ENCODE measurements at places on chromosomes 12 and 14.

- no peak for DNase-seq
Measured at GRCh38 chr12:4311776-4312175, 9.2 kb upstream of the TIGAR start.

GRCh38 chr12:117359029-117359845, 2.2 kb downstream of the NOS1 start:
- DNase-seq, result no peak

- DNase-seq, result no peak
Measured at GRCh38 chr12:42130672-42131402, 13.8 kb downstream of the GXYLT1 start.

DNA sequence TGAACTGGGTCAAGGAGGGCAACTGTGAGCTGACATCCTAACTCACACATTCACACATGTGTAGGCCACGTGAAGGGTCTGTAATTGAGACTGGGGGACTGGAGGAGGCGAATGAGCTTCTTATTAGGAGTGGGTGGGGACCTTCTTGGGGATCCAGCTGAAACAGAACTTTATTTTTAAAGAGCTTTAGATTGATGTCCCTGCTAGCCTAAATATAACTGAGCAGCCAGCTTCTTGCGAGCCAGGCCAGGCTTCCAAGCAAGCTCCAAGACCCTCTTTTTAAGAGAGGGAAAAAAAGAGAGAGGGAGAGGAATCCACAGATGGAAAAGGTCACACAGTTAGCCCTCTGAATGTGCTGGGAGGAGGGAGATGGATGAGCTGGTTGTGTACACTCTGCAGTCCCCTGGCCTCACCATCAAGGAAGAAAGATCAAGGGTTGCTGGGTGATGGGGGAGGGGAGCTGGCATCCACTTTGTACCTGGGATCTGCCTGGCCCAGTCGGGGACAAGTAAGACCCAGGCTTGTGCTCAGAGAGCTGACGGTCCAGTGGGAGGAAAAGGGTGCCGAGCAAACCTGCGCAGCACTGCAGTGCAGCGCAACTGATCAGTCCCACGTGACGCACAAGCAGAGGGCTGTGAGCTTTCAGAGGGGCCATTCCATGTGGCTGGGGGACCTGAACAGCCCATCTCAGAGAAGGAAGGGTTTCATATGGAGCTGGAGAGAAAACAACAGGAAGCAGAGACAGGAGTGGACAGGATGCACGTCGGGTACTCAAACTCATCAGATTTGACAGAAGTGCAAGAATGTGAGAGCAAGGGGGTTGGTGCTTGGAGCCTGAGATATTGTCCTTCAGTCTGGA, 154.5 kb downstream of the ZFP36L1 start:
- DNase-seq, result no peak

DNA sequence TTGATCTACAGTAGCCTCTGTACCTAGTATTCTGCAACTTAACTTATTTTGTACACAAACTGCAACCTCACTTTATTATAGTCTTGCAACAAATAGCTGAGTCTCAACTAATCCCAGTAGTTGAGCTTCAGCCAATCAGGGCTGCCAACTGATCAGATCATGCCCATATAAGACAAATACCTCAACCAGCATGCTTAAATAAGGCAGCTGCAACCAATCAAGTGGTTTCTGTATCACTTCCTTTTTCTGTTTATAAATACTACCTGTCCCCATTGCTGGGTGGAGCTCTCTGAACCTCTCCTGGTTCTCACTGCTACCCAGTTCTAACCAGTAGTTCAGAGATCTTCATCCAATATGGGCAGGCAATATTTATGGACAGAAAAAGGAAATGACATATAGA, 248.5 kb upstream of the FBXO33 start:
- no peak for DNase-seq

GRCh38 chr14:103830511-103831270, 16.7 kb downstream of the PPP1R13B start:
- DNase-seq, result no peak

DNA sequence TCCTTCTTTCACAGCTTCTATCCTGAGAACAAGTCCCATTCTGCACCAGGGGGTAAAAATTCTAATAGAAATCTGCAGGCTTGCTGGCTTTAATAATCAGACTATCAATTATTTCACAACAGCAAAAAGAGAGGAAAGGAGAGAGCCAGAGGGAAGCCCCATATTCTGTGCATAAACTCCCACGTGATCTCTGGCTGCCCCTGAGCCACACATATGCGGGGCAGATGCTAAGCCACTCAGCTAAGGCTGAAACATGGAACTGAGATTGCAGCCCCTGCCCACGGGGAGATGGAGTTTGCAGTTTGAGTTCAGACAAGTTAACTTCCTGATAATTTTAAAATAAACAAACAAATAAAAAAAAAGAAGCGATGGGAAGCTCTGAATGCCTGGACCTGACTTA, 254.4 kb upstream of the CCDC196 start:
- no peak for DNase-seq

DNA sequence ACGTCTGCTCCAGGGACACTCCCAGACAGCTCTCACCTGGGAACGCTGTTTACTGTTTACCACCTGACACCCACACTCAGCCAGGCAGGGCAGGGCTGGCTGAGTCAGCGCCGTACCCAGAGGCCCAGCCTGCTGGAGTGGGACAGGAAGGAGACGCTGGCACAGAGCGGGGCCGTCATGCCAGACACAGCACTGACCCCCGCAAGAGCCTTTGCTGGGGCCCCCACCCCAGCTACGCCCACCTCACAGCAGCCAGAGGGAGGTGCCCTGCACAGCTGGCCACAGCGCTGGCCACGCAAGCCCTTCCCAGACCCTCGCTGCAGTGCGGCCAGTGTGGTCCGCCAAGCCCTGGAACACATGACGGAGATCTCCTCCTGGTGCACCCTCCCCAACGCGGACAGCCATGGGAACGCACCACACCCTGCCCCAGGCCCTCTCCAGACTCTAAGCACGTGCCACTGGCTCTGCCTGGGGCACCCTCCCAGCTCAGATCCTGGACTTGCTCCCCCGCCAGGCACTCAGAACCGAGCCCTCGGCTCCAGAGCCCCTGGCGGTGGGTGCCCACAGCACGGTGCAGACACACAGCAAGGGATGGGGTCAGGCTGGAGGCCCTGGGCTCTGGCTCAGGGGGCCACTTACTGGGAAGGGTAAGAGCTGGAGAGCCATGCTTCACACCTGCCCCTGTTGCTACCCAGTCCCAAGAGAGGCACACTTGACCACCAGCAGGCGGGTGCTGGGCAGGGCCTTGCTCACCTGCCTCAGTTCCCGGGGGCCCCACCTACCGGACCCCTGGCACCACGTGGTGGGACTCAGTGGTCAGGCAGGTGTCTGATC, 5.7 kb downstream of the AHNAK2 start:
- DNase-seq, result no peak

- no peak for DNase-seq
Measured at GRCh38 chr12:89134213-89134770, 218.0 kb downstream of the DUSP6 start.
